ENCODE measurements at places on chromosomes 7 and 10. TPM values are rescaled to one million over a fixed set of nuclear protein-coding genes. Genes with fewer than 3 reads are reported as not detected.

VSIR gene
- total RNA-seq: 125 TPM

A1CF gene
- total RNA-seq: not detected

TAS2R3 gene
- total RNA-seq: 3.1 TPM

DNA sequence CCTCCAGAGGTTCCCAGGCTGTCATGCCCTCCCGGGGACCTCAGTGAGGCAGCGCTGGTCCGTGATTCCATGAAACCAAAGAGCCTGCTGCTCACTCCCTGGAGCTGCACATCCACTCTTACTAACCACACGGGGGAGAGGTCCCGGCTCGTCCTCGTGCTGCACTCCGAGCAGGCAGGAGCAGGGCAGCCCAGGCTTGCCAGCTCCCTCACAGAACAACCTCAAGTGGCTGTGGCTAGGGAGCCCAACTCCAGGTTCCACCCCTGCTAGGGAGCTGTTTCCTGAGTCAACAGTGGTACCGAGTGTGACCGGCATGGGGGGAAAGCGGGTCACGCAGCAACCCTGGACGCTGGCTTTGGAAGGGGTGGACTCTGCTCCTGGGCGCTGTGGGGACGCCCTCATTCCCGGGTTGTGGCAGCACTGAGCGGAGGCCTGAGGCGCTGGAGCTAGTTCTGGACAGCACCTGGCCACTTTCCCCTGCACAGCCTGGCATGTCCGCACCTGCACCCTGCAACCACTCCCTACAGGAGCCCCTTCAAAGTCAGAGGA, 27.9 kb upstream of the PPP2R2D start:
- no peak overlapping the region for H3K27ac ChIP-seq
- DNase-seq: no peak
- H3K27me3 ChIP-seq: peaks cover 14% of the 10 kb centered on the region
- H3K36me3 ChIP-seq: no peaks in the 10 kb centered on the region
- no peak overlapping the region for H3K4me3 ChIP-seq

- no peak overlapping the region for H3K27ac ChIP-seq
- no peaks in the 10 kb centered on the region for H3K27me3 ChIP-seq
- H3K4me1 ChIP-seq: no peaks in the 10 kb centered on the region
- no peaks in the 10 kb centered on the region for H3K36me3 ChIP-seq
- no peak for DNase-seq
Measured at GRCh38 chr10:108404155-108404554, 1239.6 kb upstream of the SORCS1 start.

DNA sequence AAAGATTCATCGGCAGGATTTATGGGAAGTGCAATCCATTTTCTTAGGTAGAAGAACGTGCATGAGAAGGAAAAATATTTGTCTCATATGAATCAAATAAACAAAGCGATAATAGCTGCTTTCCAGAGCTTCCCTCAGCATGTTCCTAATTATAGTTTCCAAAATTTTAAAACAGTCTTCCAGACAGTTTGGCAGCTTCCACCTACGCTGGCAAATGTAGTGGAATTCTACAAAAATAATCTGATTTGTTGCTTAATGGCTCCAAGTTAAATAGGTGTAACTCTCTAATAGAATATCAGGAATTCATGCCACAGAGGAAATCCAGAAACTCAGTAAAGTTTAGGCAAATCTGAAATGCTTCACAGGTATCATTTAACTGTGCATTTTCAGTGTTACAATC, 23.3 kb upstream of the AGBL3 start:
- no peak for DNase-seq
- no peaks in the 10 kb centered on the region for H3K36me3 ChIP-seq
- no peak overlapping the region for H3K4me3 ChIP-seq
- no peaks in the 10 kb centered on the region for H3K4me1 ChIP-seq

GRCh38 chr10:59831658-59832503, 74.5 kb downstream of the CCDC6 start:
- no peaks in the 10 kb centered on the region for H3K27me3 ChIP-seq
- no peak overlapping the region for H3K27ac ChIP-seq
- H3K4me3 ChIP-seq: no peak overlapping the region
- H3K4me1 ChIP-seq: peaks cover 8% of the 10 kb centered on the region

GRCh38 chr10:131641231-131641630, 259.6 kb upstream of the PPP2R2D start:
- H3K4me3 ChIP-seq: no peak overlapping the region
- peaks cover 3% of the 10 kb centered on the region for H3K4me1 ChIP-seq
- no peak for DNase-seq
- H3K27me3 ChIP-seq: no peaks in the 10 kb centered on the region

GRCh38 chr10:133307776-133308420, 774 bp downstream of the TUBGCP2 start:
- peak overlapping the region; percentile 96 for H3K4me3 ChIP-seq
- peaks cover 3% of the 10 kb centered on the region for H3K36me3 ChIP-seq
- H3K27me3 ChIP-seq: no peaks in the 10 kb centered on the region

DNA sequence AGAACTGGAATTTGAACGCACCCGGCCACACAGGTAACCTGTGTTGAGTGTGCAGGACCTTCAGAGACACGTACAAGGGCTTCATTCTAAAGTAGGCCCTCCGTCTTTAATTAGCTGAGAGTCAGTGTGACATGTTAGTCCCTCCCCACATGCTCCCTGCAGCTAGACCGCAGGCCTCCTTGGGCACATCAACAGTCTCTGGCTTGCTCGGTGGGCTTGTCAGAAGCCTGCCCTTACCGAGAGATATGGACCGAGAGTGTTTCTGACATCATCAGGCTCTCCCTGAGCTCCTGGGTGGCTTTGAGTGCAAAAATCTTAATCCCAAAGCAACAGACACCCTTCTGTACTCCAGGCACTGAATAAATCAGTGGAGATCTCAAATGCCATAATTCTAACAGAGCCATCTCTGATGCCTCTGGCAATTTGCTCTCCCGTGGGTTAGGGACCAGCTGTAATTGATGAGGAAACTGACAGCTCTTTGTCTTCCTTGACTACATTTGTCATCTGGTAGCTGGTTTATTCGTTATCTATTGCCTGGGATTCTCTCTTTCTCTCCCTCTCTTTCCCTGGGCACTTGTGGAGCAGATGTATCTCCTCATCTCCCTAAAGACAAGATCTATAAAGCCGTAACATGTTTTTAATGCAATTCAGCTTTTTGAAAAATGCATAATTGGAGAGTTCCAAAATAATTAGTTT, 850.6 kb downstream of the TYW1 start:
- H3K27me3 ChIP-seq: no peaks in the 10 kb centered on the region
- no peaks in the 10 kb centered on the region for H3K36me3 ChIP-seq
- no peak for DNase-seq
- H3K4me3 ChIP-seq: no peak overlapping the region

DNA sequence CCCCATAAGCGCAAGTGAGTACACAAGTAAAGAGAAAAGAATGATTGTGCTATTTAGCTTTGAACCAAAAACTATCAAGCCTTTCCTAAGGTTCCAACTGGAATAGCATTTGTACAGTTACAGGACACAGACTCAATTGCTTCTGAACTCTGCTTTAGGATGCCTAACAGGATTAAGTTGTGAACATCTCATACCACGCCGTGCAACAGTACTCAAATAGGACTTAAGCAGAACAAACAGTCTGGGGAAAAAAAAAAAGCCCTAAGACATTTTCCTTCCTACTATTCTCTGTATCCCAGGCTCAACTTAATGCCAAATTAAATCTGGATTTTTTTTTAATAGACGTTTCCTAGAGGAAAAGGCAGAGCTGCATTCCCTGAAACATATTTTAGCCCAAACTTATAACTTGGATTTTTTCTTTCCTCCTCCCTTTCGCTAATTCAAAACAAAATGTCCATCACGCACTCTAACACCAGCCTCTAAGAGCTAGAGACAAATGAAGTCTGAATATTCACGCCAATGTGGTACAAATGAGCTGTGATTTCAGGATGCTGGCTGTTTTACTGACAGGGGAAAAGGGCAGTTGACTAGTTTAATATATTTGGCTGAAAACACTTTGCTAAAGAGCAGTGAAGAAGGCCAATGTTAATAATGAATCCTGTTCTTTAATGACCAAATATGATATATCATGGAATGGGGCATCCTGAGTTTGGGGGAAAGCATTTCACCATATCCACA, 68.6 kb downstream of the CALD1 start:
- H3K27me3 ChIP-seq: no peaks in the 10 kb centered on the region
- no peak for DNase-seq
- H3K4me1 ChIP-seq: peaks cover 8% of the 10 kb centered on the region
- no peak overlapping the region for H3K4me3 ChIP-seq

GRCh38 chr7:64874114-64874513, 29.0 kb upstream of the ZNF273 start:
- DNase-seq: no peak
- no peak overlapping the region for H3K4me3 ChIP-seq
- H3K27me3 ChIP-seq: peaks cover 6% of the 10 kb centered on the region
- H3K36me3 ChIP-seq: no peaks in the 10 kb centered on the region

Measured in activated naive CD8-positive, alpha-beta T cell treated with anti-CD3 and anti-CD28 coated beads, Interleukin-2, amount 10 ng/mL, durations not matched to agents 7 days and 5 days (primary cell).